ENCODE measurements at places on chromosomes 12 and 14. TPM values are rescaled to one million over a fixed set of nuclear protein-coding genes. Genes with fewer than 3 reads are reported as not detected.

IL23A gene
- total RNA-seq = not detected

- H3K36me3 ChIP-seq = no peaks in the 10 kb centered on the region
- no peaks in the 10 kb centered on the region for H3K27me3 ChIP-seq
- no peak for DNase-seq
- no peaks in the 10 kb centered on the region for H3K4me1 ChIP-seq
- H3K27ac ChIP-seq = no peak overlapping the region
- no peak overlapping the region for H3K4me3 ChIP-seq
These were observed 113.6 kb upstream of the SFSWAP start for GRCh38 chr12:131597333-131597732.

CDKL1 gene
- total RNA-seq = 7.2 TPM

DNA sequence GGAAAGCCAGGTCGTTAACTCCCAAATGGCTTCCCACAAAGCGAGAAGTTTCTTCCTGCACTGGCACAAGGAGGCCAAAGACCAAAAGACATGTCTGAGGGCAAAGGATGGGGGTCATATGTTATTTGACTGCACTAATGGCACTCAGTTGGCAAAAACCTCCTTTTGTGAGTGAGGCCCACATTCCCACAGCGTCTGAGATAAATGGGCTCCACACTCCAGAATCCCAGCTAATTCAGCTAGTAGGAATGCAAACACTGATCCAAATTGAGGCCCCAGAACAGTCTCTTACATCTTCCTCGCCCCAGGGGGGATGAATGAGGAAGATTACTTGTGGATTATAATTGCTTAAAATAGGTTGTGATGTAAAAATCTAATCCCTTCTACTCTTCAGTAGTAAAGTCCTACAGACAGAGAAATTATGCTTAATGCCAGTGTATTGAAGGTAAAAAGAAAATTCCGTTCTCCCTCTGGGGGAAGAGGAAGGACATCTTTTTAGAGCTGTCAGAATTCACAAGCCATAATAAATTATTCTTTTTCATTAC lies 86.4 kb upstream of the PIWIL1 start:
- no peaks in the 10 kb centered on the region for H3K27me3 ChIP-seq
- no peaks in the 10 kb centered on the region for H3K36me3 ChIP-seq
- H3K27ac ChIP-seq = no peak overlapping the region
- no peak overlapping the region for H3K4me3 ChIP-seq
- DNase-seq = no peak

GRCh38 chr12:18340786-18341185 lies 79.5 kb downstream of the PIK3C2G start:
- H3K4me3 ChIP-seq = no peak overlapping the region
- H3K36me3 ChIP-seq = no peaks in the 10 kb centered on the region
- H3K4me1 ChIP-seq = no peaks in the 10 kb centered on the region
- H3K27ac ChIP-seq = no peak overlapping the region

- H3K36me3 ChIP-seq = no peaks in the 10 kb centered on the region
- H3K27ac ChIP-seq = no peak overlapping the region
- no peak overlapping the region for H3K4me3 ChIP-seq
- no peak for DNase-seq
- H3K27me3 ChIP-seq = no peaks in the 10 kb centered on the region
- no peaks in the 10 kb centered on the region for H3K4me1 ChIP-seq
These were observed 307.1 kb downstream of the RPL10L start for GRCh38 chr14:46344327-46344937.

ARID2 gene
- total RNA-seq = 28.1 TPM

- H3K27ac ChIP-seq = no peak overlapping the region
- H3K36me3 ChIP-seq = no peaks in the 10 kb centered on the region
- H3K4me3 ChIP-seq = no peak overlapping the region
- no peaks in the 10 kb centered on the region for H3K27me3 ChIP-seq
- no peak for DNase-seq
- H3K4me1 ChIP-seq = no peaks in the 10 kb centered on the region
These were observed 69.8 kb upstream of the IFNG-AS1 start for GRCh38 chr12:67919406-67919805.

RAN gene
- total RNA-seq = 910 TPM

DNA sequence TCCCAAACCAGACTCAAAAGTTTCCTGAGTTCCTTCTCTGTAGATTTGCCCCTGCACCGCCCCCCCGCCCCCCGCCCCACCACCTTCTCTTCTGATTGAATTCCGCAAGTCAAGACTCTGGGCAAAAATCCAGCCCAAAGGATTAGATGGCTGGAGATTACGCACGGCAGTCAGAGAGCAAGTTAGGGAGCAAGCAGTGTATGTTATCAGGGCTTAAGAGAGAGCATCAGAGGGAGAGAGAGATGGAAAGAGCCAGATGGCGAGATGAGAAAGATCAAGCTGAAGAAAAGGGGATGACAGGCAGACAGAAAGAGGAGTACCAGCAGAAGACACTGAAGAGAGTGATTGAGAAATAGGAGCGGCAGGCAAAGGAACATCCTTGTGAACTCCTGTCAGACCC lies 13.9 kb upstream of the ANKRD33 start:
- no peaks in the 10 kb centered on the region for H3K36me3 ChIP-seq
- no peaks in the 10 kb centered on the region for H3K4me1 ChIP-seq
- peak; percentile 49 for DNase-seq
- H3K27me3 ChIP-seq = peaks cover 27% of the 10 kb centered on the region

DNA sequence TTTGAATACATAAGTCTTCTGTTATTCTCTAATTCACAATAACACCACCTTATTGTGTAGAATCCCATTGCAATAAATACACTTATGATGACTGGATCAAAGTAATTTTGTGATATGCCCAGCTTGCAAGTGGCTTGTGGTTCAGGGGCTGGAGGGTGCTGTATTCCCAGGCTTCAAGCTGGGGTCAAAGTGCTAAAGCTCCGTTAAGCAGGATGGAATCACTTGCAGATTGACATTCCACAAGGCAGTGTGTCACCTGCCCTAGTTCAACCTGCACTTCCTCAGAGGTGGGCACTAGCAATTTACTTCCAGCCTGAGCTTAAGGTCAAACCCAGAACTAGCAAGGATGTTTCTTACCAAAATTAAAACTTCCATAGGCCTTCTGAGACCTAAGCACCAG lies 166.6 kb downstream of the SSPN start:
- H3K4me1 ChIP-seq = no peaks in the 10 kb centered on the region
- no peak overlapping the region for H3K4me3 ChIP-seq
- no peaks in the 10 kb centered on the region for H3K36me3 ChIP-seq
- DNase-seq = no peak

DNA sequence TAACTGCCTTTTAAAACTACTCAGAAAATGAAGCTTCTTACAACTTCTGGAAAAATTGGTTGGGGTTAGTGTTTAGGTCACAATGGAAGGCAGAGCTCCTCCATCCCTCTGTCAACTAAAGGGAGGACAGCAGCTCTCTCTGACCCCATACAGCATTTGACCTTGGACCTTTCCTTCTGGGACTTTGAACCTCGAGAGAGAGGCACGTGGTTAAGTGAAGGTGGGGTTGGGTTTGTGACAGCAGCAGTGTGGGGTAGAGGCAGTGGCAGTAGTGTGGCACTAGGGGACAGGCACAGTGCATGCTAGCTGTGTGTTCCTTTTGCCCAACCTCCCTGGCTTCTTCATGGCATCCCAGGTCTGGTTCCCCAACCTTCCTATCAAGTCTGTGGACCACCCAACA lies 9.4 kb upstream of the C12orf75 start:
- no peak overlapping the region for H3K27ac ChIP-seq
- no peak for DNase-seq
- no peaks in the 10 kb centered on the region for H3K27me3 ChIP-seq
- H3K36me3 ChIP-seq = no peaks in the 10 kb centered on the region
- no peak overlapping the region for H3K4me3 ChIP-seq
- H3K4me1 ChIP-seq = peaks cover 11% of the 10 kb centered on the region
